ENCODE measurements at places on chromosomes 3 and 15.
A peak's percentile ranks its signal among the peaks of the same experiment; 100 is the strongest.

- no peak for DNase-seq
These were observed 231.6 kb upstream of the UBE2E2 start for GRCh38 chr3:22971497-22971896.

- DNase-seq = no peak
These were observed 88.0 kb downstream of the RPLP1 start for GRCh38 chr15:69540622-69541021.

- DNase-seq = no peak
These were observed 189.2 kb upstream of the RBMS3 start for GRCh38 chr3:29091599-29092189.

GRCh38 chr3:34237946-34238345 is 439.5 kb downstream of the PDCD6IP start:
- no peak for DNase-seq

DNA sequence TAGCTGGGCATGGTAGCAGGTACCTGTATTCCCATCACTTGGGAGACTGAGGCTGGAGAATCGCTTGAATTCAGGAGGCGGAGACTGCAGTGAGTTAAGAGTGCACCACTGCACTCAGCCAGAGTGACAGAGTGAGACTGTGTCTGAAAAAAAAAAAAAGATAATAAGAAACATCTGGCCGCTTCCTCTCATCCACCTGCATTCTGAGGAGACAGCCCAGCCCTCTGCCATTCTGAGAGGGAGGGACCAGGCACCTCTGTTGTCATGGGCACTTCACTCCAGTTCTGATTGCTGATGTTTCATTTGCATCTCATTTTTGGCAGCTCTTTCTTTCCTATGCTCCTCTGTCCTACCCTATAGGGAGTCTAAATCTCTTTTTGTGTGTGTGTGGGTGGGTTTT is 36.4 kb upstream of the GSK3B start:
- DNase-seq = no peak

GRCh38 chr3:74269689-74270088 is 344.8 kb downstream of the CNTN3 start:
- DNase-seq = no peak

DNA sequence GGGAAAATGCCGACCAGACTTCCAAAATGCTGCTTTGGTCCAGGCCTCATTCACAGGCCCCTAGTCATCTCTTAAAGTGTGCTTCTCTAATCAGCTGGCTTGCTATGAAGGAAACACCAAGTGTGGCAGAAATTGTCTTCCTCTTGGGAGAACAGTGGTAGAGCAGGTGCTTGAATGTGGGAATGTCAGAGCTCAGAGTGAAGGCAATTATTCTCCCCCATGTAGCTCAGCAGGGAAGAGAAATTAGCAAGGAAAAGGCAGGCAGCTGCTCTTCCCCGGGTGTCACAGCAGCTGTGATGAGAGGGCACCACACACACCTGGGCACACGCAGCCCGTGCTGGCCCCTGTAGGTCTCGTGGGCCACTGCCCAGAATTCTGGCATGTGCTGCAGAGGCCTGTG is 358.5 kb downstream of the WDR72 start:
- DNase-seq = no peak

- DNase-seq = no peak
These were observed 40.8 kb upstream of the IQCF6 start for GRCh38 chr3:51819709-51820406.

GRCh38 chr3:135755330-135756105 is 210.0 kb upstream of the PPP2R3A start:
- DNase-seq = no peak

GRCh38 chr3:191133359-191133758 is 65.7 kb upstream of the OSTN start:
- DNase-seq = no peak

DNA sequence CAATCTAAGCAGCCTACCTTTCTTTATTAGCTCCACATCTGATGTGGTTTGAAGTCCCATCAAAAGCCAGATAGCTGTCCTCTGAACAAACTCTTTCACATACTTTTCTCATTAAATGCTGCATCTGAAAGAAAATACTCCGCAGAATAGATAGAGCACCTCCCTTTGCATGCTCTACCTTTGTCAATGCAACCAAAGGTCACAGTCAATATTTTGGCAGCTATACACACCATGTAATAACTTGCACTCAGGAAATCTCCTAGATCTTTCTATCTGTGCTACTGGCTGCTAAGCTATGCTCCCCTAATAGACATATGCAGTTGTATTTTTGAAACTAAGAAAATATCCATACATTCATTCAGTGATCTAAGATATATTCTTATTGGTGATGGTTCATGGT is 204.8 kb upstream of the ARRDC4 start:
- DNase-seq = no peak

GRCh38 chr15:96732704-96733103 is 402.2 kb downstream of the NR2F2 start:
- no peak for DNase-seq

DNA sequence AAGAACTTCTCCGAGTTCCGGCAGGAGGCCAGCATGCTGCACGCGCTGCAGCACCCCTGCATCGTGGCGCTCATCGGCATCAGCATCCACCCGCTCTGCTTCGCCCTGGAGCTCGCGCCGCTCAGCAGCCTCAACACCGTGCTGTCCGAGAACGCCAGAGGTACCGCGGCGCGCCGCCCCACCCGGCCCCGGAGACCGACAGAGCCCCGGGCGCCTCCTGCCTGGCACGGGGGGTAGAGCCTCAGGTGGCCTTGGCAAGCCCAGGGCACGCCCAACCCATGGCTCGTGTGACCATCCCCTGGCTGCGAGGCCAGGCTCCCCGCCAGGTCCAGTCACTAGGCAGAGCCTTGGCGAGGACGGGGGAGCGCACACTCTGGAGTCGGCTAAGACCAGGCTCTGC is 134.1 kb downstream of the LRRK1 start:
- DNase-seq = no peak

DNA sequence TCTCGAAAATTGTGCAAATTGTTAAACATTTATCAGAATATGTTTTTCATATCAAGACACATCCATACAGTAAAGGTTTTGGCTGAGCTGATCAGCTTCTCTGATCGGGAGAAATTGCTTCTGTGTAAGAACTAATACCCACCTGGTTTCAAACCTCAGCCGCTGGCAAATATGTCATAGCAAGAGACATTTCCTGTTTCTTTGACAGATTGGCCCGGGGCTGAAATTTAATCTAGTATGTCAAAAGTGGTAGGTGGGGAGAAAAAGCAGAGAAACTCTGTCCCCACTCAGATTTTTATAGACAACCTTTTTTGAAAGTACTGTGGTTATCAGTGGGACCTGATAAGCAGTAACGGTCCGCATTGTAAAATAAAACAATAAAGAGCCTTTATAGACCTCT is 88.8 kb upstream of the SLC24A5 start:
- DNase-seq = no peak

- no peak for DNase-seq
These were observed 13.8 kb upstream of the KCNMB2 start for GRCh38 chr3:178522200-178523052.

DNA sequence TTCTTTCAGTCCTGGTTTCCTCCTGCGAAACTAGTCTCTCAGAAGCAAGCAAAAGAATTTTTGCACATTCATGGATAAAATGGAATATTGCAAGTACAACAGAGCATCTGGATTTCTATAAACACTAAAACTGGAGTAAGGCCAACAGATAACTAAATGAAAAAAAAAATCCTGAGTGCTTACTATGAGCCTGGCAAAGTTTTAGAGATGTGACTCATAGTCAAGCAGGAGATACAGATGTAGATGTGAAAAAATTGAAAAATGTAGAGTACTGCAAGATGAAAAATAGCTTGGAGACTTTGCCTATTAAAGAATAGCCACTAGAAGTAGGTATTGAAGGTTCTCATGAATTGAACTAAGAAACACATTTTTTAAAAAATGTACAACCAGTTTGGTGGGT is 397.4 kb downstream of the OTOL1 start:
- DNase-seq = no peak

GRCh38 chr3:131348911-131349310 is 32.7 kb upstream of the NUDT16 start:
- DNase-seq = no peak

DNA sequence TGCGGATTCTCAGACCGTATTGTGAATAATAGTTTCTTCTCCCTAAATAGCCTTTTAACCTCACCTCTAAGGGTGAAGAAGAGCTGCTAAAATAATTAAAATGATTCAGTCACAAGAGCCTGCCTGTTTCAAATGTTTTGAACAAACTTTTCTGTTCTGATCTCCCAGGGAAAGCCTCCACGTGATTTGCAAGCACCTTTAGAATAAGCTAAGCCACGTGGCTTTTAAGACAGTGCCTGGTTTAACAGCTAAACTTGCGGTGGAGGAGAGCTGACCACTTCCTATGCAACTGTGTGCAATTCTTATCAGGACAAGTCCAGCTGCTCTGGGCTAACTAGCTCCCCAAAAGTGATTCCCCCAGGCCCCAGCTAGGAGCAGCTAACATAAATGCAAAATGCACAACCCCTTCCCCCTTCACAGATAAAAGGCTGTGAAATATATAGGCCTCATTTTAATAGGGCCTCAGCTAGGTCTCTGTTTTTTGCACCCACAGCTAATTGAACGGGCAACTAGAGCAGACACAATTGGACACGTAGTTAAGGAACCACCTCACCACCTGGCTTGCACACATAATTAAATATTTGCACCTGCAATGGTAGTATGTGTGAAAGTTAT is 401.2 kb upstream of the NR2F2 start:
- DNase-seq = no peak

DNA sequence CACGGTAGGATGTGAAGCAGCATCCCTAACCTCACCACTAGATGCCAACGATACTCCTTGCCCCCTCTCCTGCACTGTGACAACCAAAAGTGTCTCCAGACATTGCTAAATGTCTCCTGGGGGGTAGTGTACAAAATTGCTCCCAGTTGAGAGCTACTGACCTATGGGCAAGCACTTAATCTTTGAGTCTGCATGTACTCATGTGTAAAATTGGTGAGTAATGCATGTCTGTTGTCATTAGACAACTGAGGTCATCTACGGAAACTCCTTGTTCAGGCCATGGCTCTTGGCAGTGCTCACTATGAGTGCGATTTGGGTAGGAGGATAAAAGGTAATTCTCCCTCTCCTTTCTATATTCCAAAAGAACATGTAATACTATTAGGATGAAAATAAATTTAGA is 29.2 kb downstream of the PDHB start:
- no peak for DNase-seq

DNA sequence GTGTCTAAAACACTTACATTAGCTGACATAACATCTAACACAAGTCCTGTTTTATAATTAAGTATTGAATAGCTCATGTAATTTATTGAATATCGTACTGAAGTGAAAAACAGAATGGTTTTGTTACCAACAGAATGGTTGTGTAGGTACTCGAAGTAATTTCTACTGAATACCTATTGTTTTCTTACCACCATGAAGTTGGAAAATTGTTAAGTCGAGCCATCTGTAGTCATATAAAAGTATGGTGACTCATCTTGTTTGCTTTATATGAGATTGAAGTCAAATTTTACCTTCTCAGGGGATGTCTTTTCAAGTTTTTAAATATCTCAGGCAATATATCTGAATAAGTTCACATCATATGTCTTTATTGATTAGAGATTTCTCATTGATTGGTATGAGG is 37.6 kb downstream of the PIAS1 start:
- DNase-seq = no peak

DNA sequence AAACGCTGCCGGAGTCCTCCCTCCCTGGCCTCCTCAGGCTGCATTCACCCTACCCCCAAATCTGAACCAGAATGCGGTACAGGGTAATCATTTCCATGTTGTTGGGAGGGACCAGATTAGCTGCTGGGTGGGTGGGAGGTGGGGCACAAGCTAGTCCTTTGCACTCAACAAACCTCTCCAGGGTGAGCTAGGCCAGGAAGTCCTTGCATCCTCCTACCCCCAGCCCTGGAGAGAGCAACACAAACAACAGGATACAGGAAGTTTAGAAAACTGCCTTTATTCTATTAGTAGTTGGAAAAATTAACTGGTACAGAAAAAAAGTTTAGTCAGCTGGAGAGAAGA is 702 bp upstream of the GPX1 start:
- peak; percentile 26 for DNase-seq

GRCh38 chr3:64213962-64214379 is 11.3 kb downstream of the PRICKLE2 start:
- DNase-seq = no peak

DNA sequence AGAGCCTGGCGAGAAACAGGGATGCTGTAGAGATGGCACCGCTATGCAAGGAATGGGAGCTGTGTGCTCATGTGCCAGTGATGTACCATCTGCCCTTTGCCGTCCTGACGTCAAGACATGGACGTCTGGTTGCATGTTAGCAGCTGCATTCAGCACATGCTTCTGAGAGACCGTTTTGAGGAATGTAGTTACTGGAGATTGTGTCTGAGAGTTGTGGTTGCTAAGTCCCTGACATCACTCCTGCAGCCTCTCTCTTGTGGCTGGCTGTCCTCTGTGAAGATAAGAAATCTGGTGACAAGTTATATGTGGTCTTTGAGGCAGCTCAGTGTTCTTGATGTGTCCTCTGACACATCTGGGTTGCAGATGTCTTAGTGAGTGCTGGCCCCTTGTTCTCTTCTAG is 165.1 kb downstream of the APBA2 start:
- no peak for DNase-seq

DNA sequence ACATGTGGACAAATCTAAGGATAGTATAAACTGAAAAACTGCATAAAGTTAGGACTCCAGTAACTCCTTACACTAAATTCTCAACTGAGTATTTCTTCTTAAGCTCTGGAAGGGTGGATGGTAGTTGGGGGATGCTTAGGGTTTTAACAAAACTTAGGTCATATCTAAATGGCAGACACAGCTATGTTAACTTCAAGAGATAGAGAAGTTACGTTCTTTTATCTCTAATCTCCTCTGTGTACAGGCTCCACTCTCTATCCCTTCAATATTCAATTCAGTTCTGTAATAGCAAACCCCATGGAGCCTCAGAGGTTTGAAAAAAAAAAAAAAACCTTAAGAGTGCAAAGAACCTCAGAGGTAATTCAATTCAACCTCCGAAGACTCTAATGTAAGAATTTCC is 3.1 kb downstream of the CMTM6 start:
- DNase-seq = no peak

GRCh38 chr15:80070840-80071239 is 11.4 kb downstream of the ZFAND6 start:
- no peak for DNase-seq

Measured in stimulated activated CD4-positive, alpha-beta T cell treated with anti-CD3 and anti-CD28 coated beads, Interleukin-4, amount 100 ng/mL, for 24 hours (primary cell).